ENCODE measurements at places on chromosomes 7 and 10. TPM values are rescaled to one million over a fixed set of nuclear protein-coding genes. Genes with fewer than 3 reads are reported as not detected.
A peak's percentile ranks its signal among the peaks of the same experiment; 100 is the strongest.

- no peaks in the 10 kb centered on the region for H3K36me3 ChIP-seq
- no peak overlapping the region for H3K4me3 ChIP-seq
- peaks cover 1% of the 10 kb centered on the region for H3K27me3 ChIP-seq
- H3K27ac ChIP-seq = no peak overlapping the region
Measured at GRCh38 chr7:92155108-92155739, 20.9 kb upstream of the CYP51A1 start.

GRCh38 chr10:62543571-62544355 is 169.6 kb downstream of the ZNF365 start:
- no peak overlapping the region for H3K27ac ChIP-seq
- no peak overlapping the region for H3K4me3 ChIP-seq
- DNase-seq = no peak
- no peaks in the 10 kb centered on the region for H3K4me1 ChIP-seq
- H3K27me3 ChIP-seq = no peaks in the 10 kb centered on the region

GRCh38 chr7:3037259-3037658 is 6.4 kb downstream of the CARD11 start:
- DNase-seq = no peak
- no peak overlapping the region for H3K27ac ChIP-seq
- H3K4me1 ChIP-seq = peaks cover 67% of the 10 kb centered on the region
- H3K4me3 ChIP-seq = no peak overlapping the region
- H3K36me3 ChIP-seq = peaks cover 43% of the 10 kb centered on the region

DNA sequence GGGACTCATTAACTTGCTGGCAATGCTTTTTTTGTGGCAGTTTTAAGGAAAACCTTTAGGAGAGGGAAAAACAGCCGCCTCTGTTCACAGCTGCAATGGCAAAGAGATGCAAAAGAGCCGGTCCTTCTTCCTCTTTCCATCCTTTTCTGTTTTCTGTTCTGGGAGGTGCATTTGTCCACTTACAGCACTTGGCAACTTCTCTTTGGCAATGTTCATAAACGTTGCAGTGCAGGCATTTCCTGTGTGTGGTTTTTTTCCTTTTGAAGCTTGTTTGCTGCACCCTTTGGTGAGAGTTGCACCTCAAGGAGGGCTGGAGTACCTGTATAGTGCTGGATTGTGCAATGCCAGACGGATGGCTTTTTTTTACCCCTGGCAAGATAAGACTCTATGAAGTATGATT is 53.9 kb upstream of the HABP2 start:
- H3K27ac ChIP-seq = no peak overlapping the region
- H3K27me3 ChIP-seq = peaks cover 12% of the 10 kb centered on the region
- no peak overlapping the region for H3K4me3 ChIP-seq
- no peaks in the 10 kb centered on the region for H3K4me1 ChIP-seq

- no peak for DNase-seq
- peaks cover 24% of the 10 kb centered on the region for H3K4me1 ChIP-seq
- H3K27ac ChIP-seq = peak overlapping the region; percentile 94
- H3K4me3 ChIP-seq = peak overlapping the region; percentile 85
Measured at GRCh38 chr10:70233939-70234300, 691 bp upstream of the PPA1 start.

Gene CCDC7
- total RNA-seq = 11.6 TPM

GRCh38 chr7:29102558-29103151 is 43.7 kb downstream of the CPVL start:
- no peaks in the 10 kb centered on the region for H3K36me3 ChIP-seq
- H3K27me3 ChIP-seq = no peaks in the 10 kb centered on the region
- H3K27ac ChIP-seq = no peak overlapping the region
- DNase-seq = peak; percentile 57
- peaks cover 4% of the 10 kb centered on the region for H3K4me1 ChIP-seq

Gene LRRC17
- total RNA-seq = not detected

Gene STYXL1
- 37.8 TPM for total RNA-seq

DNA sequence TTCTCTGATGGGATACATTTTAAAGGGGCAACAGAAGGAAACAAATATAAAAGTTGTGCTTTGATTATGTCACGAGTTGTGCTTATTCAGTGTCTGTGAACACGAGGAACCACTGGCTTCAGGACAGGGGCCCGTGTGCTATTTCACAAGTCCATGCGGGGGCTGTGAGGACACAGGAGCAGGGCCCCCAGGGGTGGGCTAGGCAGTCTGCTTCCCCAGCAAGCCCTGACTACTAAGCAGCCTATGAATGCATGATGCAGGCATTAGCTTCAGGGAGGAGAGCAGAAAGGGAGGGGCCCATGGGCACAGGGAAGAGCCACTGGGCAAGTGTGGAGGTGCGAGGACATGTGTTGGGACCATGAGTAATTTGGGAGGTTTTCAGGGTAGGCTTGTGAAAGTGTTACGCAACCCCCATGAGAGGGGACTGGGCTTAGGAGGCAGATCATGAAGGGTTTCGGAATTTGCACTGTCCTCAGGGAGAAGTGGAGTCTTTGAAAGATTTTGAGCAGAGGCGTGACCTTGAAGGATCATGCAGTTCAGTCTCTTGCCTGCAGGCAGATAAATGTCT is 424.9 kb downstream of the CALN1 start:
- no peak overlapping the region for H3K4me3 ChIP-seq
- no peaks in the 10 kb centered on the region for H3K27me3 ChIP-seq
- H3K27ac ChIP-seq = no peak overlapping the region
- no peaks in the 10 kb centered on the region for H3K4me1 ChIP-seq

Measured in activated CD4-positive, alpha-beta memory T cell treated with anti-CD3 and anti-CD28 coated beads for 36 hours (primary cell).